ENCODE measurements at places on chromosomes 12 and 14.

GRCh38 chr12:8661016-8661415 lies 1.6 kb downstream of the MFAP5 start:
- no peak for DNase-seq

- DNase-seq: no peak
Measured at GRCh38 chr12:53500142-53500775, 824 bp upstream of the TARBP2 start.

- DNase-seq: no peak
Measured at GRCh38 chr14:37090026-37090425, 82.4 kb downstream of the SLC25A21 start.

DNA sequence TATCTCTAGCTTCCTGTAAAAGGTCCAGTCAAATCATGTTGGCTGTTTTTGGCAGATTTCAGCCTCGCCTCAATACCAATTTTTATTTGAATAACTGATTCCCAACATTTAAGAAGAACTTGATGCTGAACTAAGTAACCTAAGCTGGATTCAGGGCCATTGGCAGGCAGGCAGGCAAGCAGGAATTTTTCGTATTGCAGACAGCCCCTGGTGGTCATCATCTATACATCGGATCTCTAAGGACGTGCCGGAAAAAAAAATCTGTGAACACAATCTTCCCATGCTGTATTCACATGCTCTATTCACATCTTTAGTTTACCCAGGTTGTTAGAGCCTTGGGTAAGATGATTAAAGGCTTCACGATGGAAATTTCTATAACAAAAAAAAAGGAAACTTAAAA lies 7.0 kb downstream of the VCPKMT start:
- DNase-seq: no peak
